ENCODE measurements at places on chromosomes 3 and 15.
A peak's percentile ranks its signal among the peaks of the same experiment; 100 is the strongest.

DNA sequence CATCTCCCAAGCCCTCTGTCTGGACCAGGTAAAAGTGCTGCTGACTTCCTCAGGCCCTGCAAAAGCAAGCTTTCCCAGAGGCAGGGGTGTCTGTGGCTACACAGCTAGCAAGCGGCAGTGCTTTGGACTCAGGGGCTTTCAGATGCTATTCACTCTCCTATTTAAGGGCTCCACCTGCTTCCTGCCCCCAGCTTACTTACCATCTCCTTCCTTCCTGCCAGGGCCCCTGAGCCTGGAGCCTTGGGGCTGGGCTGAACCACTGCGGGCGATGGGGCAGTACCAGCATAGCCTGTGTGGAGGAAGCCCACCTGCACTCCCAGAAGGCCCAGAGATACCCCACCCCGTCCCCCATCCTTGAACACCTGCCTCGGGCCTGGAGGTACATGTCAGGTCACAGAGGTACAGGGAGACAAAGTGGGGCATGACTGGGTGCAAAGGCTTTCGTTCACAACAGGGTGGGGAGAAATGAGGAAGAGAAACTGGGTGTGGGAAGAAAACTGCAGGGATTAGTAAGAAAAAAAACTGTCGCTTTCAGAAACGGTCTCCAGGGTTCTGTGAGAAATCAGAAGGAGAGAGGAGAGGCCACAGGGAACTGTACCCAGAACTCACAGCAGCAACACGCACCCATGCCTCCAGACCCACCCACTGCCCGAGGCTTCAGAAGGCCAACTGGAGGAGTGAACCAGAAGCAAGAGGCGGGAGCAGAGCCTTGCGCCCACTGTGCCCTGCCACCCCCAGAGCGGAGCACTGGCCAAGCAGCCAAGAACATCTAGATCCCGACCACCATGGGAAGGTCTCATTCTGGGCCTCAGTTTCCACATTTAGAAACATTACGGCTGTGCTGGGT lies 49.5 kb downstream of the CCDC12 start:
- DNase-seq = no peak

- no peak for DNase-seq
Measured at GRCh38 chr3:171535133-171535532, 74.9 kb upstream of the TNIK start.

- no peak for DNase-seq
Measured at GRCh38 chr15:100723315-100723801, 121.0 kb downstream of the ASB7 start.

DNA sequence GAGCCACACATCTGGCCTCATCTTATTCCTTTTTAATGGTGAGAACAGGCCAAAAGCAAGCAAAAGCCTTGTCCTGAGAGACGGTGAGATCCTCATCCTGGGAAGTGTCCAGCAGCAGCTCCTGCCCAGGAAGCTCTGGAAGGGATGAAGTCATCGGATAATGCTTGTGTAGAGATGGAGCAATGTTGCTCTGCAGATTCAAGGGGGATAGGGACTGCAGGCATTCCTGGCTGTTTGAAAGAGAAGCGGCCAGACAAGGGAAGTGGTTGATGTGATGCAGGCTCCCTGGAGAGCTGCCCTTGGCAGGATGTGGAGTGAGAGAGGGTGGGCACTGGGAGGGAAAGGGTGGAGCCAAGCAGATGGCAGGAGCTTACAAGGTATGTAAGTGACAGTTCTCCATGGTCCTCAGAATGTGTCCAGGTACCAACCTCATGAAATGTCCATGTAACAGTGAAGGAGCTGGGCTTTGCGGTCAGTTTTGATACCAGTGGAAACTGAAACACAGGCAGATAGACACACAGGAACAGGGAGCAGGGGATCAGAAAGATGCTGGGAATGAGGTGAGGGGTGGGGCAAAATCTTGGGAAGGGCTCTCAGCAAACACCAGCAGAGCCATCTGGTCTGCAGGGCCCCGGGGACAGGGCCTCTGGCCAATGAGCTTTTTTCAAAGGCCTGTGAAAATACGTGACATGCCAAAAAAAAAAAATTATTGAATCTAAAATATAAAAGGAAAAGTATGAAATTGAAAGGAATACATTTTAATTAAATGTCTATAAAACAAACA lies 32.2 kb upstream of the LACTB start:
- DNase-seq = peak; percentile 80

- no peak for DNase-seq
Measured at GRCh38 chr3:30539772-30540171, 66.6 kb upstream of the TGFBR2 start.

- DNase-seq = no peak
Measured at GRCh38 chr15:29692527-29692926, 129.7 kb downstream of the TJP1 start.
